ENCODE measurements at places on chromosomes 6 and 20. TPM values are rescaled to one million over a fixed set of nuclear protein-coding genes. Genes with fewer than 3 reads are reported as not detected.

The TRIM10 gene
- total RNA-seq: not detected

The TRIM15 gene
- not detected for total RNA-seq

The OXT gene
- total RNA-seq: not detected

The TBXT gene
- not detected for total RNA-seq

The DOK5 gene
- total RNA-seq: 0.34 TPM

The FBXO30 gene
- 18.5 TPM for total RNA-seq

The KCNK16 gene
- not detected for total RNA-seq

The POU3F2 gene
- not detected for total RNA-seq

The SLC44A4 gene
- total RNA-seq: 0.17 TPM

The MCCD1 gene
- total RNA-seq: not detected

The SYCP2L gene
- 0.17 TPM for total RNA-seq

The PGBD1 gene
- total RNA-seq: 10.2 TPM

The SLC17A3 gene
- total RNA-seq: 0.17 TPM

The NOTCH4 gene
- 44.3 TPM for total RNA-seq

The PSMB9 gene
- total RNA-seq: 68.9 TPM

The HACE1 gene
- total RNA-seq: 19.8 TPM

The NMBR gene
- not detected for total RNA-seq

The PPP1R3G gene
- total RNA-seq: 0.74 TPM

The CEP250 gene
- 24.2 TPM for total RNA-seq

The PXT1 gene
- not detected for total RNA-seq

The SLC22A2 gene
- total RNA-seq: not detected

The OR2H1 gene
- not detected for total RNA-seq

The MMUT gene
- 23.3 TPM for total RNA-seq

The RAD21L1 gene
- total RNA-seq: not detected

The SEMG1 gene
- not detected for total RNA-seq

The MYH7B gene
- total RNA-seq: 0.17 TPM

The PI3 gene
- total RNA-seq: not detected

The CDKN1A gene
- total RNA-seq: 189 TPM

The ACSS1 gene
- 39.6 TPM for total RNA-seq

The HFE gene
- 6.2 TPM for total RNA-seq

The KHDC1 gene
- total RNA-seq: 0.09 TPM

The HEY2 gene
- total RNA-seq: not detected

The TFAP2C gene
- total RNA-seq: not detected

The SLC17A1 gene
- total RNA-seq: not detected

The FKBP1C gene
- 4.4 TPM for total RNA-seq

The TDRD6 gene
- total RNA-seq: 0.05 TPM

The LPA gene
- total RNA-seq: not detected

The REM1 gene
- not detected for total RNA-seq

The ULBP2 gene
- 3.7 TPM for total RNA-seq

The CDC5L gene
- 26.2 TPM for total RNA-seq

The C20orf141 gene
- total RNA-seq: not detected

The PROCR gene
- total RNA-seq: 124 TPM

The RNF144B gene
- total RNA-seq: 77.1 TPM

The STX11 gene
- total RNA-seq: 17.2 TPM

The TXLNB gene
- 0.68 TPM for total RNA-seq

The BCAS1 gene
- total RNA-seq: not detected

The ANKRD66 gene
- not detected for total RNA-seq

The ECT2L gene
- not detected for total RNA-seq

The SNAP91 gene
- 0.51 TPM for total RNA-seq

The TGM2 gene
- 401 TPM for total RNA-seq

The GABRR2 gene
- total RNA-seq: 0.14 TPM

The SIRPD gene
- not detected for total RNA-seq

The SEL1L2 gene
- total RNA-seq: not detected

All from dermis blood vessel endothelial cell (primary cell).